Right renal pelvis (tissue), 4 donors: ENCODE measurements at places on chromosomes 13 and 19.

DNA sequence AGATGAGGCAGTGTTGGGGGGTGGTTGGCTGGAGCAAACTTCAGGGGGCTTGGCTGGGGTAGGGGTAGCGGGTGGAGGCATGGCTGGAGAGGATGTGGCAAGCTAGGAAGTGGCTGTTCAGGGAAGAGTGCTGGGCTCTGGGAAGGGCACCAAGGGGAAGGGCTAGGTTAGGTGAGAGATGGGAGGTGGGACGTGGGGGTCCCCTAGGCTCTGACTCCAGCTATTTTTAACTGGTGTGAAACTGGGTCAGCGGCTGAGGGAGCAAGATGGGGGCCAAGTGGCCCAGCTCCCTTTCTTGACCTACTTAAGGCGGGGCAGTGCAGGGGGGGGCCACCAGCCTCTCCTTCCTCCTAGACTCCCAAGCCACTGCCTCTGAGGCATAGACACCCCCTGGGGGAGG is 7.3 kb downstream of the KCNC3 start:
- DNase-seq, result no peak

DNA sequence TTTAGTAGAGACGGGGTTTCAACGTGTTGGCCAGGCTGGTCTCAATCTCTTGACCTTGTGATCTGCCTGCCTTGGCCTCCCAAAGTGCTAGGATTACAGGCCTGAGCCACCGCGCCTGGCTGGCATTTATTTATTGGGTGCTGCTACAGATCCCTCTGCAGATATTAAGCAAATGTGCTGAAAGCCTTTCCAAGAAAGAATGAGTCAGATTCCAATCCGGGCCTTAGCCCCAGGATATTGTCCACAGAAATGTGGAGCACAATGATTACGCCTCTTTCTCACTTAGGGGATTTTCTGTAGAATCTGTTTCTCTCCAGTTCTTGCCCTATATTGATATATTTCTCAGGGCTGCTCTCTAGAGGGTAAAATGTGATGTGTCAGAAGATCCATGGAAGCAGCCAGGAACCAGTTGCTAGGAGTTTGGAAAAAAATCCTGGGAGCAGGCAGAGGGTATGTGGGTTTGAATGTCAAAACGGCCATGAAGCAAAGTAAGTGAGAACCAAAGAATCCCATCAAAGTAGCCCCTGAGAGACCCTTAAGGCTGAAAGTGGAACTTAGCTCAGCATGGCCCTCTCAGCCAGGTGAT is 24.8 kb upstream of the IGFL4 start:
- no peak for DNase-seq

- no peak for DNase-seq
These were observed 48.1 kb downstream of the MPHOSPH8 start for GRCh38 chr13:19681517-19681916.

GRCh38 chr19:28710278-28710677 is 502.7 kb downstream of the UQCRFS1 start:
- DNase-seq, result peak; percentile 50

- DNase-seq, result no peak
These were observed 53.4 kb downstream of the GPC6 start for GRCh38 chr13:93279982-93280381.

DNA sequence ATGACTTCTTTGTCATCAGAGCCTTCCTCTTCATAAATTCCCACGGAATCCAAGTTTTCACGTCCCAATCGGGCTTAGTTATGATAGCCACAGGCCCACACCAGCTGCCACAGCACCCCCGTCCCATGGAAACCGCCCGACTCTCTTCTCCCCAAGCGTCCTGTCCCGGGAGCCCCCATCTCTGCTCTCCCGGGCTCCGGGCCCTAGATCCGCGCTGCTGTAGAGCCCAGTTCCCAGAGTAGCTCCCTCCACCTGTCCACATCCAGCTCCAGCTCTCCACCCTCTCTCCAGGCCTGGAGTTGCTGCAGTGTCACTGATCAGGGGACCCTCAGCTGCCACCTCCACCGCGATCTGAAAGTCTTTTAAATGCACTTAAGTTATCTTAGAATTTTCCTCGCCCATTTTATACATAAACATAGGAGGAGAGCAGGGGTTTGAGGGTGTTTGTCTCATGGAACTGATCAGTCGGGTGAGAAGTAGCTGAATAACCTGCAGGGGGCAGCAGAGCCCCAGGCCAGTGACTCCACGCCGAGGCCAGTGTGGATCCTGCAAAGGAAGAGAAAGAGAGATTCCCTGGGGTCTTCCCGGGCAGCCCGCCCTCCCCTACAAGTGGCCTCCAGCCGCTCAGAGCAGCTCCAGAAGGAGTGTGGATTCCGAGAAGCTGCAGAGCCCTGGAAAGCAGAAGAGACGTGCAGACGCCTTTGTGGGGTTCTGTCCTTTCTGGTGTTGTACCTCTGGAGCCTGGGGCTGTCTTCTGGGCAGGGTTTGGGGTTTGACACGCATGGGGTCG is 1.1 kb upstream of the ZNF763 start:
- DNase-seq, result peak; percentile 64

DNA sequence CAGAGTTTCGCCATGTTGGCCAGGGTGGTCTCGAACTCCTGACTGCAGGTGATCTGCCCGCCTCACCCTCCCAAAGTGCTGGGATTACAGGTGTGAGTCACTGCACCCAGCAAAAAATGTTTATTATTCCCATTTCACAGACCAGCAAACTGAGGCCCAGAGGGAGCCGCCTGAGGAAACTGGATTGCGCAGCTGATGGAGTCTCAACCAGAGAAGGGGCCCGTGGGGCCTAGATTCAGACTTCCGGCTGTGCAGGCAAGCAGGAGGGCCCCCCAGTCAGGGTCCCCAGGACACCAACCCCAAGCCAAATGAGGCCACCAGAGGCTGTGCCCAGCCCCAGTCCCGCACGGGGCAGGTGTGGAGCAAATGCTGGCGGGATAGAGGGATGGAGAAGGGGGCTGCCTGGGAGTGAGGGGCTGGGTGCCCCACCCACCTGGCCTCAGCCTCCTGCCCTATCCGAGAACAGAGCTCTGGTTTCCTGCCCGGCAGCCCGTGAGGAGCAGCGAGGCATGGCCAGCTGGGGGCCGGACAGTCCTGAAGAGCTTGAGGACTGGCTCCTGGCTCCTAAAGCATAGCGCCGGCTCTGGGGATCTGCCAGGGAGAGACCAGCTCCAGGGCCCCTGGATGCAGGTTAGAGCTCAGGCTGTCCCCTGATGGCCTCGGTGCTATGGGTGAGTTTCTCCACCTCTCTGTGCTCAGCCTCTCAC is 22.0 kb downstream of the MISP start:
- DNase-seq, result no peak

DNA sequence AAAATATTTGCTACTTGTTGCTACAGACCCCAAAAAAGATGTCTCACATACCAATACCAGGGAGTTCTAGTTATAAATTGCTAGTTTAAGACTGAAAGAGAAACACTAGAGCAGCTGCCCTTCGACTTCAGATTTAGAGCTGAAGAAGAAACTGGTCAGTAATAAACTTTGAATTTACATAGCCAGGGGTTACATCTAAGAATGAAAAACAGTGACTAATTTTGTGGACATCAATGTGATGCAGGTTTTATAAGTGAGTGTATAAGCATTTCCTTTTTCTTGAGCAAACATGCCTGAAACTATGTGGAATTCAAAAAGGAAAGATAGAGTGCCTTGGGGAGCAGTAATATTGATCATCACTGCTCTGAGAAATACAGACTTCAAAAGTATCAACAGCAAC is 724.9 kb upstream of the MIR17HG start:
- DNase-seq, result no peak

- DNase-seq, result no peak
These were observed 10.3 kb upstream of the MYCBP2 start for GRCh38 chr13:77337159-77337558.

- no peak for DNase-seq
These were observed 25.1 kb downstream of the VAV1 start for GRCh38 chr19:6797646-6798045.

- DNase-seq, result no peak
These were observed 418 bp downstream of the ZNF444 start for GRCh38 chr19:56141417-56141993.

DNA sequence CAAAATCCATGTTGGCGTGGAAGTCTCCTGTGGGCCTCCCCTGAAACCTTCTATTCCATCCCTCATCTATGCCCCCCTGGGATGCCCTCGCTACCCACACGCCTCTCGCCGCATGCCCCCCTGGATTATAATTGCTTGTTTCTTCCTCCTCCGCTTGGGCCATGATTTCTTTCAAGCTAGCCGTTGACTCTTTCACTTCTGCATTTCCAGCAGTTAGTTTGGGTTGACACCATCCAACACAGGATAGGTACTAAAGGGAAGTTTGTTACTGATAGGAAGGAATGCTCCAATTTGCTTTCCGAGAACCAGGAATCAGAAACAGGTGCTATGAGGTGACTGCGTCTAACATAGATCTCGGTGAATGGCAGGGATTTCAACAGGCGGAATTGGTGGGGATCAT is 7.7 kb upstream of the SLC25A15 start:
- no peak for DNase-seq

DNA sequence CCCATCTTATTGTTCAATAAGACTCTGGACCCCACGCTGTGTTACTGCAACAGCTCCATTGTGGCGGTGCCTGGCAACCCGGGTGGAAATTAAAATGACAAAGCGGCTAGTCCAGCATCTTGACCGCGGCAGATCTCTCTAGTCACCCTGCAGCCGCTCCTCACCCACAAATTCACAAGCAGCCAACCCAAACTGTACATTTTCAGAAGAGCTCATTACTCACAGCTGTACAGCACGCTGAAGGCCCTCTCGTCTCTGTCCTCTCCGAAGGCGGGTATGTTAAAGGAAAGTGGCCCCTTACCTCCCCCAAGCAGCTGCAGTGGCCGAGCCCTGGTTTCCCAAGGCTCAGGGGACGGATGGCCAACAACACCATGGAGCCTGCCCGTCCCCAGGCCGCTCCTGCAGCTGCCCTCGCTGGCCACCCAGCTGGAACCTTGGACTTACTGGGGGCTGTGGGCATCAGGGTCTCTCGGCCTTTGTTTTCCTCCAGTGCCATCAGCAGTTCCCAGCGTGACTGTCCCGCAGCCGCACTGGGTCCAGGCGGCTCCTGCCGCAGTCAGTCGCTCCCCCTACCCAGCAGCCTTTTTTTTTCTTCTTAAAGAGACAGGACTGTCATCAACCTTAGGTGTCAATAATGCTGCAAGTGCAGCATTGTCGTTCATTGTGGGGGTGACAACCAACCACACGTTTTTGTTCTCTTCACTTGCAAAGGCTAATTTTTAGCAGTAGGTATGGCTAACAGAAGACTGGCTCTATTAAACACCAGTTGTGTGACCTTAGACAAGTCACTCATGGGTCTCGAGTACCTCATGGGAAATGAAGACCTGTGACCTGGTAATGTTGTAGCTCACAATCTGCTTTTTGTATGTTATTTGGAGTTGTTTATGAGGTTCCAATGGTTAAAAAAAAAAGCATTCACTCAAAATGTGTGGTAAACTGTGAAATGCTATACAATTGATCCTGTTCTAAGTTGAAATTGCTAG is at the start of gene SACS:
Gene SACS, minus strand, starts transcription at position 532 of the 983 bp plus-strand sequence. CDS start 22,463 bp downstream, outside the sequence.
- DNase-seq, result peak; percentile 27

GRCh38 chr13:106372199-106373155 is 163.0 kb downstream of the EFNB2 start:
- DNase-seq, result no peak

DNA sequence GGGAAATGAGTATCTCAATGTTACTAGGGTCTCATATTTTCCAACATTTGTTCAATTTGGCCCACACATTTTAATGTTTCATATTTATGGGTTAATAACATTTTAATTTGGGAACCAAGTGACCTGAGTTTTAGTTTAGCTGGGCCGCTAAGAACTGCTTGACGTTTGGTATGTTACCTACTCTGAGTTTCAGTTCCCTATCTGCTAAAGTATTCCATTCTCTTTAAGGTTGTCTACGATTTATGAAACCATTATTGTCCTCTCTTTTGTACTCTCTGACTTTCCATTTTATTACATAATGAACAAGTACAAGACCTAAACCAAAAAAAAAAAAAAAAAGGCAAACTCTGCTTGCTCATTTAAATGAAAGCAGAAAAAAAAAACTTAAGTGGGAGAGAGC is 89.9 kb downstream of the FGF14 start:
- no peak for DNase-seq

GRCh38 chr13:113936166-113936965 is 37.5 kb downstream of the C13orf46 start:
- DNase-seq, result no peak

DNA sequence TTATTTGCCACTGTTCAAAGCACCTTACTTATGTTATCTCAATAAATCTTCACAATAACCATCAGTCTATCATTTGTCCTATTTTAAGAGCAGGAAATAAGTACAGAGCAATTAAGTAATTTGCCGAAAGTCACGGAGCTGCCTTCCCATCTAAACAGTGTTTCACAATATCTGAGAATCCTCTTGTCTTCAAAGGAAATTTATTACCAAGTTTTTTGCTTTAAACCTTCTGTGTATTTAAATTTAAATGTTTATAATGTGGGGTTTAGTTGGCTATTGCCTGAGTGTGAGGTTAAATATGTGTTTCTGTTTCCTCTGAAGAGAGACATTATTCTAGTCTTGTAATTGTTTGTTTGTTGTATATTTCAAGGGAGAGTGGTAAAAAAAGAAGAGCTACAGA is 633.1 kb downstream of the EFNB2 start:
- DNase-seq, result no peak

DNA sequence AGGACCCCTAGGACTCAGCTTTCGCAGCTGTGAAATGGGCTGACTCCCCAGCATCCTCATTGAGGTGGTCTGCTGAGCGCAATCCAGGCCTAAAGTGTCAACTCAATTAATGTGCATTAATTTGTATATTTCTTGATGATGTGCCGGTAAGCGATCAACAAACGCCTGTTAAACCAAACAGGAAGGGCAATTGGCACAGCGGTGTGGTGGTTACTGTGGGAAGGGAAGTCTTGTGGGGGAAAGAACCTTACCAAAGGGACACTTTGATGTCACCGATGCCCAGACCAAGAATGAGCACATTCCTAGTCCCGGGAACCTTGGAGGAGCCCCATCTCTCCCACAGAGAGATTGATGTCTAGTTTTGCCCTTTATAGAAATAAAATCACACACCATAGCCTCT is 1.6 kb downstream of the JAK3 start:
- DNase-seq, result no peak

GRCh38 chr13:40611004-40611403 is 55.4 kb downstream of the FOXO1 start:
- DNase-seq, result no peak

- DNase-seq, result peak; percentile 69
These were observed 177.3 kb upstream of the KL start for GRCh38 chr13:32838945-32839344.

- no peak for DNase-seq
These were observed 44.6 kb downstream of the FNDC3A start for GRCh38 chr13:49020328-49020727.

DNA sequence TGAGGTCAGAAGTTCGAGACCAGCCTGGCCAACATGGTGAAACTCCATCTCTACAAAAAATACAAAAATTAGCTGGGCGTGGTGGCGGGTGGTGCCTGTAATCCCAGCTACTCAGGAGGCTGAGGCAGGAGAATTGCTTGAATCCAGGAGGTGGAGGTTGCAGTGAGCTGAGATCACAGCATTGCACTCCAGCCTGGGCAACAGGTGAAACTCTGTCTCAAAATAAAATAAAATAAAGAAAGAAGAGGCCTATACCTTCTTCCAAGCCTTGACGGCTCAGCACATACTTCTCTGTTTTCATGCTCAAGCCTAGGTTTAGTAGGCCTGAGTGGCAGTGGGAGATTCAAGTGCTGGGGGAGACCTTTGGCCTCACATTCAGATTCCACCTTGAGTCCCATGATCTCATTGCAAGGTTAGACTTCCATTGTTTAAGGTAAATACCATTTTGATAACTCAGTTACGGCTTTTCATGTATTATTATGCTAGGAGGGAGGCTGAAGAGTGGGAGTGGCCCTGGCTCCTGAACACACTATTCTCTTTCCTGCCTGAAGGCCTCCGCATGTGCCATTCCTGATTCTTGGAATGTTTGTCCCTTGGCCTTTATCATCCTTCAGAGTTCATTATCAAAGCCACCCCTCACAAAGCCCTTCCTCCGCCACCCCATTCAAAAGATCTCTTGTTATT is 1.6 kb upstream of the SPINT2 start:
- no peak for DNase-seq
